CD4-positive, alpha-beta T cell treated with Interleukin-17A for 1 hour (primary cell): ENCODE measurements at places on chromosomes 12 and 14.

DNA sequence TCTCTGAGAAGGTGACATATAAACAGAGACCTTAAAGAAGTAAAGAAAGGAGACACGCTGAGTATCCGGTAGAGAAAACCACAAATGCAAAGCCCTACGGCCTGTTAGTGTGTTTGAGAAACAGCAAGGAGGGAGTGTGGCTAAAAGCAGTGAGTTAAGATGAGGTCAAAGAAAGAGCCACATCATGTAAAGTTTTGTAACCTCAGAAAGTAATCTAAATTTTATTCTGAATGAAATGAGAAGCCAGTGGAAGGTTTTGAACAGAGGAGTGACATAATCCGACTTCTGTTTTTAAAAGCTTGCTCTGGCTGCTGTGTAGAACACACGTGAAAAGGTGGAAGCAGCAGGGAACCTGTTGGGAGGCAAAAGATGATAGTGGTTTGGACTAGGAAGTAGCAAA lies 32.6 kb downstream of the PPP2R5E start:
- peak; percentile 23 for DNase-seq

DNA sequence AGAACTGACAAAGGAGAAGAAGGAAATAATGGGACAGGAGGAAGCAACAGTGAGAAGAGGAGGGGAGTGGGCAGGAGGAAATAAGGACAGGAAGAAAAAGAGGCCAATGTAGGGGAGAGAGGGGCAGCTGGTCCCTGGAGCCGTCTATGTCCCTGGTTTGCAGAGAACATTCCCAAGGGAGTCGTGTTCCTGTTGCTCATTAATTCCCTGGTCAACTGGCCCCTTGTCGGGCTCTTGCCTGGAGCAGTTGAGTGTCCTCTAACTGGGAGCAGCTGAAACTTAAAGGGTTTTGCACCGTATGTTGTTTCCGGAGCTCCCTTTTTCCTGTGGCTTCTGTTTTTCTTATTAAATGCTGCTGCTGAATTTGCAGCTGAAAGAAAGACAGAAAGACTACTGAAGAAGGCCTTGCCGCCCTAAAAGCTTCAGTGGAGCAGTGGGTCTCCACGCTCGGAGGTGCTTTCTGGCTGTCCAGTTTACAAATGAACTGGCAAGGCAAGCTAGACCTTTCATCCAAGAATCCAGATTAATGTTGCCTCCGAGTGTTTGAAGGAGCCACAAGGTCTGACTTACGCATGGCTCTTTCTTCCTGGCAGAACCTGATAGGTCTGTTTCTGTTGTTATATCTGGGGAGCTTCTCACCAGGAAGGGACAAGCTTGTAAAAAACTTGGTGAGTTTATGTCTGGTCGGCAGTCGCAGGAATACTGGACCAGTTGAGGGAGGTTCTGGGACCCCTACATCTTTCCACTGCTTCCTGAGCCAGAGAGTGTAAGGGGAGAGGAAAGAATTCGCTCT lies 146.2 kb upstream of the RFLNA start:
- DNase-seq = no peak

DNA sequence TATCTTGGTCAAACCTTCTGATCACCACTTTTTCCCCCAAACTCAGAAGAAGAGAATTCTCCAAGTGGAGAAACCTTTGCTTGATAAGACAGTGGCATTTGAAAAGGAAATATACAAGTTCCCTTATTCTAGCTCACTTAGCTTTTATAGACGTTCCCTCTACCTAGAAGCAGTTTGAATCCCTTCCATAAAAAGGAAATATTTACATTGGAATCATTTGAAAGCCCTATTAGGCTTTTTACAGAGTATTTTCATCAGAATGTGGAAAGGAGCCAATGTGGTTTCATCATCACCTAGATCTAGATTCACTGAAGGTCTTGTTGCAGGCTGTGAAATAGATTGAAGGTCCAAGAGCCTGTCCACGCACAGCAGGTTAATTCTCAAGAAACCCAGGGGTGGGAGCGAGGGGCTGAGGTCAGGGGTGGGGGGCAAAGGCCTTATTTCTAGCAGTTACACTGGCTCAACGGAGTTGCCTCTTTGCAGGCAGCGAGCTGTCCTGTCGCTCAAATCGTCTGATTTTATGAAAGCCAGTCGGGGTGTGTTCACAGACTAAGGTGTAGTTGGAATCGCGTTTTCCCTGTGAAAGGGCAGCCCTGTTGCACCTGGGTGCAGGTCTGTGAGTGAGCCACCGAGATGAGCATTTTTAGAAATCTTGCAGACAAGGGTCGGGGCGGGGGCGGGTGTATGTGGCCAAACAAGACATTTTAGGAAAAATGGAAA lies 45.6 kb downstream of the AACS start:
- no peak for DNase-seq

DNA sequence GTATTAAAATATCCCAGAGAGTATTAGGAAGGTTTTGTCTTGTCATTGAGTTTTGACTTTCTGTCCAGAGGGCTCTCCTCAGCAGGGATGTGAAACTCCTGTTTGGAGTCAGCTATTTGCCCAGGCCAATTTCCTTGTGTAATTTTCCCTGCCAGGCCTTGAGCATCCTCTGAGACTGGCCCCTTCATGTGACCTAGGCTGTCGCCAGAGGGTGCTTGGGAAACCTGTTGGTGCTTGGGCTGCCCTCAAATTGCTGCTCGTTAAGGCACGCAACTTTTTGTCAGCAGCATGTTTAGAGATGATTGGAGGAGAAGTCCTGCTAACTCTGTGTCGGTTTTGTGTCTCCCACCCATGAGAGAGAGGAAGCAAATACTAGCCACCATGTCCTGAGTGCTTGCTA lies 39.1 kb downstream of the IQSEC3 start:
- DNase-seq = no peak

- no peak for DNase-seq
Observed at GRCh38 chr14:105533391-105533790, 7.0 kb downstream of the TMEM121 start.

- peak; percentile 11 for DNase-seq
Observed at GRCh38 chr12:107441665-107442300, 243.8 kb upstream of the PWP1 start.

DNA sequence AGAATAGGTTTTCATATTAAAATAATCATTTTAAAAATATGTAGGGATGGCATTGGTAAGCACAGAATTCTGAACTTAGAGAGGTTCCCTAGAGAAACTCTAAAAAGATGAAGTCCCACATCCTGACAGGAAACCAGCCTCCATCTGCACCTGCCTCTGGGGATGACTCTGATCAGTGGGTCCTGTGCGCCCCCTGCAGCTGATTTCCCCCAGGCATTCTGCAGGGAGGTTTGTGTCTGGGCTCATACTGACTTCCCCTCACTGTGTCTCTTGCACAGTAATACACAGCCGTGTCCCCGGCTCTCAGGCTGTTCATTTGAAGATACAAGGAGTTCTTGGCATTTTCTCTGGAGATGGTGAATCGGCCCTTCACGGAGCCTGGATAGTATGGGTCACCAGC lies 602.9 kb downstream of the TMEM121 start:
- DNase-seq = peak; percentile 35

GRCh38 chr12:111088409-111088808 lies 168.0 kb upstream of the MYL2 start:
- no peak for DNase-seq

- no peak for DNase-seq
Observed at GRCh38 chr12:131194166-131194565, 240.5 kb downstream of the ADGRD1 start.

DNA sequence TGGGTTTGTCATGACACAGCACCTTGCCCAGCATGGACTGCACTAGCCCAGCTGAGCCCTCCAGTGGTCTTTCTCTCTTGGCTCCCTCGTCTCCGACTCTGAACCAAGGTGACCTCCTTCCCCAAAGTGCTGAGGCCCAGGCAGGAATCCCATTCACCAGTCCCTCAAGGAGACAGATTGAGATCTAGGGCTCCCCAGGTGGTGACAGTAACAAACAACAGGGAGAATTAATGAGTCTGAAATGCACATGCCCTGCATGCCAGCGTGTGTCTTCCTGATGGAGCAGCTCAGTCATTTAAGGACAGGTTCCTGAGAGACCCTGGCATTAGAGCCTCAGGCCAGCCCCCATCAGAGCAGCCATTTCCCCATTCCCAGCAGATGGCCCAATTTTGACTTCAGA lies 51.4 kb upstream of the OAS1 start:
- no peak for DNase-seq

GRCh38 chr12:16603916-16604575 lies 1.9 kb downstream of the LMO3 start:
- DNase-seq = no peak

DNA sequence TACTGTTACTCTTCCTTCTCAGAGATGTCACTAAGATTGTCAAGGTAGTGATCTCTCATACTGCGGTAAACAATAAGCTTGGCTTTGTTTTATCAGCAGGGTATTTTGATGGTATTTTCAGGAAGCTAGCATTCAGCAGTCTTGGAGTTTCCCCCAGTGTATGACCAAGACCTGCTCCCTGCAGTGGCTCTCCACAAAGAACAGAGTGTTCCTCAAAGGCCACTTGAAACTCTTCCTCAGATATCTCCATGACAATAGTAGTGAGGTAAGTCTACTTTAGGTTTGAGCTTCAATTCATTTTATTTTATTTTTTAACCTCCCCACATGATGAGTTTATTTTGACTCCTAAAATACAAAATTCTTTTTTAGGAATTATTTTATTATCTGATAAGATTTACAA lies 74.0 kb upstream of the G2E3 start:
- no peak for DNase-seq

DNA sequence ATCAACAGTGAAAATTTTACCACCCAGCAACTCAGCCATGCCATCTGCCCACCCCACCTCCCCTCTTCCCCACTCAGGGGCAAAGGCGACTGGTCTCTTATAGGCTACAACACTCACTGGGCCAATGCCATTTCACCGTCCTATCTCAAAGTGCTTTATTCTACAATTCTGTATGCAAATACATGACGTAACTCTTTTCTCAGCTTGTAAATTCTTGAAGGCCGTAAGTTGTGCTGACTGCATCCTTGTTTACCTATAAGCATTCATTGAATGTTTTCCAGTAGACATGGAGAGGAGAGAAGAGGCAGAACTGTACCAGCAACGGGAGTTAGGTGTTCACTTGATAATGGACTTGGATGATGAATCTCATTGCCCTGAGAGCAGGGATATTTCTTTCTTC lies 15.6 kb downstream of the BCL2L14 start:
- no peak for DNase-seq

DNA sequence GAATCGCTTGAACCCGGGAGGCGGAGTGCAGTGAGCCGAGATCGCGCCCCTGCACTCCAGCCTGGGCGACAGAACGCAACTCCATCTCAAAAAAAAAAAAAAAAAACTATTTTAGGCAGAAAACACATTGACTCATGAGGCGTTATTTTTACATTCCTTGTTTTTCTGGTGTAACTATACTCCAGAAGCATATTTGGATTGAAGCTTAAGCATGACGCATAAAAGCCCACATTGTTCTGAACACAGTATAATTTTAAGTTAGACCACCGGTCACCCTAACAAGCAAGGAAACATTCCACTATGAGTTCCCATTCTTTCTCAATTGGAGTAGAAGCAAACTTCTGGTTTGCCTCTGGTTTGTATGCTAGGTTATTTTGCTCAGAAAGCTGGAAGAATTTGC lies 173.0 kb downstream of the MYRFL start:
- DNase-seq = no peak

DNA sequence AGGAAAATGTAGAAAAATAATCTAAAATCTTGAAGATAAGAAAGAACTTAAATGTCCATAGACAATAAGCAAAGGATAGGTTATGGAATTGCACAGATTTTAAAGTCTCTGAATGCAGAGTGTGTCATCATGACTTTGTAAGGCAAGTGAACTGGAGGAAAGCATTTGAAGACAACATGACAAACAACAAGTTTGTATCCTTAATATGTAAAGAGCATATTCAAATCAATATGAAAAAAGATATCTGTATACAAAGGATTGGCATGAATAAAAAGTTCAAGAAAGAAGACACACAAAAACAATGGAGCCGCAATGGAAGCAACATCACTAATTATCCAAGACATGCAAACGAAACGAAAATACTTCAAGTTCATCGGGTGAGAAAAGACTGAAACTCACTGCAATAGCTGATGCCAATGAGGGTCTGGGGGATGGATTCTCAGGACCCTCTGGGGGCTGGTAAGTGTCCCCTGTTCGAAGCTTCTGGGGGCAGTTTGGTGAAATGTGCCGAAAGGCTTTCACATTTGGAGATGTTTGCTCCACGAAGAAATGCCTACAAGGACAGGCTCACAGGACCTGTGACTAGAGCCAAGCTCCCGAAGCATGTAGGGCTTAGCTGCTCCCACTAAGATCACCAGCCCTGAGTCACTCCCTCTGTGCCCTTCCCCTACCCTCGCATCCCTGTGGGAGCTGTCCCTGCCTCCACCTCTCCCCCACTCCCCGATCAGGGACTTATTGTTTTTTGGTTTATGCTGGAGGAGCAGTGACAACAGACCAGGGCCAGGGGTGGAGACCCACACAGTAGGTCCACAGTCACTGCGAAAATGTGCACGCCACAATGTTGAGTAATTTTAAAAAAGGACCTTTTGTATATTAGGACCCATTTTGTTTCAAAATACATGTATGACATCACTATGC lies 345.7 kb upstream of the SFSWAP start:
- no peak for DNase-seq

GRCh38 chr14:54627219-54627539 lies 60.3 kb downstream of the SAMD4A start:
- no peak for DNase-seq
